Lower lobe of right lung (tissue), 2 donors: ENCODE measurements at places on chromosomes 2 and 18. TPM values are rescaled to one million over a fixed set of nuclear protein-coding genes. Genes with fewer than 3 reads are reported as not detected.

Gene KLHL14
- total RNA-seq, result 0.24 TPM

Gene INSIG2
- total RNA-seq, result 25.6 TPM

Gene CXCR4
- 55.1 TPM for total RNA-seq

DNA sequence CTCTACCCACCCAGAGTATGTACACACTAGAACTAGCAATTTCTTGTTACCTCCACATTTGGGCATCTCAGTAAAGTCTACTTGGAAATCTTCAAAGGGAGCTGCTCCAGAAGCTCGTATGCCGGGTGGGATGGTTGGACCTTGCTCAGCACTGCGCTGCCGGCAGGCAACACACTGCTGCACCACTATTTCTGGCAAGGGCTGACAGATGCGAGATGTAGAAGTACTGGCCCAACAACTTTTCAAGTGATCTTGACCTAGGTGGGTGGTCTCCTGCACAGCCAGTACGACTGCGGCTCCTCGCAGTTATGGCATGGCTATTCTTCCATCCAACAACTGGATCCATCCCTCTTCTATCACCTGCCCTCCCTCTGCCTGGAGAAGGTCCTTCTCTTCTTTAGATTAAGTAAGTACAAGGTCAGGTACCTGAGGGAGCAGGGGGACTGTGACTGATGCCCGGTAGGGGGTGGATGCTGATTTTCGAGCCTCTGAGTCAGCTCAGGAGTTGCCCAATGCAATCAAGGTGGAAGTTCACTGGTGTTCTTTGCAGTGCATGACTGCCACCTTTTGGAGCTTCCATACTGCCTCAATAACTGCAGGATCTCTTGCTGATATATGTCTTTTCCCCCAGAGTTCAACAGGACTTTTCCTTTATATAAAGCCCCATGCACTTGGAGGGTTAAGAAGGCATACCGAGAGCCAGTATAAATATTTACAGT lies 100.4 kb upstream of the SLC1A4 start:
- DNase-seq, result no peak
- H3K4me1 ChIP-seq, result no peaks in the 10 kb centered on the region
- H3K36me3 ChIP-seq, result no peaks in the 10 kb centered on the region

DNA sequence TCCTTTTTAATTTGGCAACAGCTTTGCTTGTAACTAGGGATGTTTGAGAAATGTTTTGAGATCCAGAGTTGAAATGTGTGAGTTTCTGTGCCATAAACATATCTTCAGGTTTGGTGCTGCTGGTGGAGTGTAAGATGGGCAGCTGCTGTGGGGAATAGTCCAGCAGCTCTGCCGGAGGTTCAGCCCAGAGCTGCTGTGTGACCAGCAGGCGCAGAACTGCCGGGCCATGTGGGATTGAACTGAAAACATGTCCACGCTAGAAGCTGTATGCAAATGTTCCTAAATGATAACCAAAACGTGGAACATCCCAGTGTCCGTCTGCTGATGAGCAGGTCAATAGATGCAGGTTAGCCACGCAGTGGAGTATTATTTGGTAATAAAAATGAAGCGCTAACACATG lies 99.6 kb downstream of the DGKD start:
- no peaks in the 10 kb centered on the region for H3K27me3 ChIP-seq
- peaks cover 100% of the 10 kb centered on the region for H3K36me3 ChIP-seq
- H3K4me3 ChIP-seq, result no peak overlapping the region
- H3K27ac ChIP-seq, result no peak overlapping the region

- H3K4me1 ChIP-seq, result no peaks in the 10 kb centered on the region
- no peak for DNase-seq
- H3K36me3 ChIP-seq, result no peaks in the 10 kb centered on the region
Observed at GRCh38 chr18:11119550-11119949, 29.8 kb downstream of the PIEZO2 start.

- H3K27me3 ChIP-seq, result no peaks in the 10 kb centered on the region
- H3K36me3 ChIP-seq, result no peaks in the 10 kb centered on the region
- H3K4me1 ChIP-seq, result no peaks in the 10 kb centered on the region
- H3K4me3 ChIP-seq, result no peak overlapping the region
- no peak overlapping the region for H3K27ac ChIP-seq
Observed at GRCh38 chr2:79697200-79697599, 184.3 kb downstream of the CTNNA2 start.

- no peaks in the 10 kb centered on the region for H3K36me3 ChIP-seq
- H3K27me3 ChIP-seq, result no peaks in the 10 kb centered on the region
- peaks cover 6% of the 10 kb centered on the region for H3K4me1 ChIP-seq
- peak; percentile 49 for DNase-seq
- no peak overlapping the region for H3K27ac ChIP-seq
- H3K4me3 ChIP-seq, result no peak overlapping the region
Observed at GRCh38 chr2:181859123-181859522, 32.4 kb upstream of the ITPRID2 start.

- no peak for DNase-seq
- H3K4me1 ChIP-seq, result no peaks in the 10 kb centered on the region
- H3K36me3 ChIP-seq, result no peaks in the 10 kb centered on the region
Observed at GRCh38 chr2:167487728-167488127, 599.4 kb downstream of the XIRP2 start.

DNA sequence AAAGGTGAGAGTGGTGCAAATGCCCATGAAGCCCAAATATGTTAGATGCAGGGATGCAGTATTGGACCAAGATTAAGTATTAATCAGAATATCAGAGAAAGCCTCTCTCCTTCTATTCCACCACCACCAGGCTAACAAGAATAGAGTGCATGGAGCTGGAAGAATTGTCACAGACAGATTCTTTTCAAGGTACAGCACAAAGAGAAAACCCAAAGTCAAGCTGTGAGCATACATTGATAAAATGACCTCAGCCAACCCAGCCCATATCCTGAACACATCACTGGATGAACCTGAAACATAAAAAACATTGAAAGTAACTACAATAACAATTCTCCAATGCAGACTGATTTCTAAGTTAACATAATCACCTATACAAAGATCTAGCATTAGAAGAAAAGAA lies 445.7 kb upstream of the NETO1 start:
- H3K4me1 ChIP-seq, result no peaks in the 10 kb centered on the region
- H3K4me3 ChIP-seq, result no peak overlapping the region
- no peaks in the 10 kb centered on the region for H3K27me3 ChIP-seq
- DNase-seq, result no peak
- no peaks in the 10 kb centered on the region for H3K36me3 ChIP-seq
- no peak overlapping the region for H3K27ac ChIP-seq

GRCh38 chr2:29375843-29376242 lies 260.6 kb downstream of the CLIP4 start:
- H3K27me3 ChIP-seq, result no peaks in the 10 kb centered on the region
- no peaks in the 10 kb centered on the region for H3K36me3 ChIP-seq
- no peak overlapping the region for H3K27ac ChIP-seq
- no peaks in the 10 kb centered on the region for H3K4me1 ChIP-seq
